ENCODE measurements at places on chromosomes 3 and 15. TPM values are rescaled to one million over a fixed set of nuclear protein-coding genes. Genes with fewer than 3 reads are reported as not detected.

PLSCR5 gene
- 0.21 TPM for polyA plus RNA-seq

DNA sequence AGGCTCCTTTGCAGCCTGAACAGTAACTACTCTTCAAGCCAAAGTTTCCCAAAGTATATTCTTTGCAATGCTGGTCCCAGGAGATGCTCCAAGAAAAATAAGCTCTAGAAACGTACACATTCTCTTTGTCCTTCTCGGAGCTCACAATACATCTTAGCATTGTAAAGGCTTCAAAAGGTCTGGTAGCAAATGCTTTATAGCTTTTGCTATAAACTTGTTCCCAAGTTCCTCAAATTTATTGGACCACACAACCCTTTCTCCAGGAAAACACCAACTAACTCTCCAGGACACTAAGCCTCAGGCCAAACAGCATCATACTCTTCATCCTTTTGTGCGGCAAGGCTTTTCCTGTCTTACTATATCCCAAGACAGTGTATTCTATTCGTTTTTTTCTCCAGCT is 455.6 kb upstream of the PROK2 start:
- H3K27me3 ChIP-seq, result no peaks in the 10 kb centered on the region
- no peaks in the 10 kb centered on the region for H3K36me3 ChIP-seq
- peaks cover 9% of the 10 kb centered on the region for H3K4me1 ChIP-seq
- DNase-seq, result no peak

GRCh38 chr15:92682741-92683510 is 27.4 kb upstream of the FAM174B start:
- DNase-seq, result no peak
- no peaks in the 10 kb centered on the region for H3K36me3 ChIP-seq
- H3K4me1 ChIP-seq, result no peaks in the 10 kb centered on the region
- H3K27ac ChIP-seq, result no peak overlapping the region

DNA sequence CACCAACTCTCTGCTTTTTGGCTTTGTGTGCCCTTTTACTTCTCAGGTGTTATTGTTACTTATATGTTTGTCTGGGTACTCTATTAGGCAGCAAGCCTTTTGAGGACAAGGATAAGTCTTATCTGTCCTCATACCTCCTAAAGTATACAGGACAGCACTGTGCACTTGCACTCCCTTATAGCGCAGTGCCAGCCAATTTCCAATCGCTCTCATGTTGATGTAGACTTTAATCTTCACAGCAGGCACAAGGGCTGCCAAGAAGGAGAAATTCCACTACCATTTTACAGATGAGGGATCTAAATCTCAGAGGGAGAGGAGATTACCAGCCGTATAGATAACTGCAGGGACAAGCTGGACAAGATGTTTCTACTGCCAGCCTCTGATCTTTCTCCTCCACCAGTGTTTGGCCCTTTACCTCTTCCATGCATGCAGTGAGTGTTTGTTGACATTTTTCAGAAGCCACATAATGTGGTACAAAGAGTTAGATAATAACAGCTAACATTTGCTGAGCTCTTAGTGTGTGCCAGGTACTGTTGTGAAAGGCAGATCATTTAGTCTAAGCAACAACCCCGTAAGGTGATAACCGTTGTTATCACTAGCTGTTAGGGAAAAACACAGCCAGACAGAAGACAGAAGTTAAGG is 30.1 kb downstream of the SST start:
- H3K27me3 ChIP-seq, result no peaks in the 10 kb centered on the region
- H3K27ac ChIP-seq, result no peak overlapping the region
- no peak for DNase-seq

Measured in thymus (tissue), 14 donors.